ENCODE measurements at places on chromosomes 3 and 15.

DNA sequence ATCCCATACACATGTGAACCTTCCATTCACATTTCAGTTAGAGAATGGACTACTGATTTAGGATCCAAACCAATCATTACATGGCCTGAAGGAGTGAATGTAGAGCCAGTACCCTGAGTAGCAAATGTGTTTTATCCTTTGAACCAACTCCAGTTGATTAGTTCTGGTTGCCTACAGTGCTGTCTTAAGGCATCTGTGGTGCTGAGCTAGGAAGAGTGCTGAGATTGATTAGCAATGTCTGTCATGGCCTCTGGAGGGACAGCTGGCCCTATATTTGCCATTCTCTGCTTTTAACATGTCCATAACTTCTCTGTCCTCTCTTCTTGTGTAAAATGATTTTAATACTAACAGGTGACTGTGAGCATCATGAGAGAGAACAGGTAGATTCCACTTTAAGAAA, 11.1 kb downstream of the LRTM1 start:
- DNase-seq = no peak

GRCh38 chr3:4528320-4528719, 35.2 kb downstream of the ITPR1 start:
- no peak for DNase-seq

DNA sequence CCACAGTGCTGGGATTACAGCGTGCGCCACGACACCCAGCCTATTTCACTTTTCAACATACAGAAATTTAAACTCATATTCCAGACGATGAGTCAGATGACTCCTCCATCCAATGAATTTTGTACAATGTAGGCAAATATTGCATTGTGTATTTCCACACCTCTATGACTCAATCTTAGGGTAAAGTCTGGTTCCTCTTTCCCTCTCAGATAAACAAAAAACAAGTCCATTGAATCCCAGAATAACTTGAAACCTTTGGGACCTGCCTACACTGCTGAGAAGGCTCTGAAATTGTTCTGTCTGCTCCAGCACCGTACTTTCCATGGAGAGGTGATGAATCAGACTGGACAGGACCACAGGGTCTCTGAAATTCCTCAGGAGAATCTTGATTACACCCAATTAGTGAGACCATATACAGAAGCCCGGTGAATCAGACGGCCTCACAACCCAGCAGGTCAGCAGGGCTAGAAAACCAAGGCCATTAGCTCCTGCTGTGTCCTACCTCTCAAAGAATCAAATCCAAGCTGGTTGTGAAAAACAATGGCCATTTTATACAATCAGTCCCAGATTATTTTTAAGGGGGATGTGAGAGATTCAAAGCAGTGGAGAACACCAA, 112.6 kb downstream of the ERC2 start:
- DNase-seq = no peak

- no peak for DNase-seq
These were observed 14.2 kb upstream of the U2SURP start for GRCh38 chr3:142987080-142987700.

DNA sequence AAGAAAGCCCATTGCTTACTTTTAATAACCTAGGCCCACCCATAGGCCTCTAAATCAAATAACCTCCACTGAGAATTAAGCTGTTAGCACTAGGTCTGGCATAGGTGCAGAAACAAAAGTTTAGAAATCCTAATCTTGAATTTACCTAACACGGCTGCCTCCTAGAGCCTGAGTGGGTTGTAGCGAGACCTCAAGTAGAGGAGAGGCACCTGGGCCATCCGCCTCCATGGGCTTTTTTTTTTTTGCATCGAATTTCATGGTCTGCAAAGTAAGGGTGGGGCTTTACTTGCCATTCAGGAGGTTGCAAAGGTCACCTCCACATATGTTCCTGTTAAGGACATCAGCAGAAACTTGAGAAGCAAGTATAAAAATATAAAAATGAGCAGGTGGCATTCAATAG, 6.6 kb upstream of the TPM1 start:
- no peak for DNase-seq

GRCh38 chr3:11641683-11642430, 1.9 kb downstream of the VGLL4 start:
- peak; percentile 21 for DNase-seq

GRCh38 chr3:59386165-59386564, 336.3 kb upstream of the CFAP20DC start:
- no peak for DNase-seq

DNA sequence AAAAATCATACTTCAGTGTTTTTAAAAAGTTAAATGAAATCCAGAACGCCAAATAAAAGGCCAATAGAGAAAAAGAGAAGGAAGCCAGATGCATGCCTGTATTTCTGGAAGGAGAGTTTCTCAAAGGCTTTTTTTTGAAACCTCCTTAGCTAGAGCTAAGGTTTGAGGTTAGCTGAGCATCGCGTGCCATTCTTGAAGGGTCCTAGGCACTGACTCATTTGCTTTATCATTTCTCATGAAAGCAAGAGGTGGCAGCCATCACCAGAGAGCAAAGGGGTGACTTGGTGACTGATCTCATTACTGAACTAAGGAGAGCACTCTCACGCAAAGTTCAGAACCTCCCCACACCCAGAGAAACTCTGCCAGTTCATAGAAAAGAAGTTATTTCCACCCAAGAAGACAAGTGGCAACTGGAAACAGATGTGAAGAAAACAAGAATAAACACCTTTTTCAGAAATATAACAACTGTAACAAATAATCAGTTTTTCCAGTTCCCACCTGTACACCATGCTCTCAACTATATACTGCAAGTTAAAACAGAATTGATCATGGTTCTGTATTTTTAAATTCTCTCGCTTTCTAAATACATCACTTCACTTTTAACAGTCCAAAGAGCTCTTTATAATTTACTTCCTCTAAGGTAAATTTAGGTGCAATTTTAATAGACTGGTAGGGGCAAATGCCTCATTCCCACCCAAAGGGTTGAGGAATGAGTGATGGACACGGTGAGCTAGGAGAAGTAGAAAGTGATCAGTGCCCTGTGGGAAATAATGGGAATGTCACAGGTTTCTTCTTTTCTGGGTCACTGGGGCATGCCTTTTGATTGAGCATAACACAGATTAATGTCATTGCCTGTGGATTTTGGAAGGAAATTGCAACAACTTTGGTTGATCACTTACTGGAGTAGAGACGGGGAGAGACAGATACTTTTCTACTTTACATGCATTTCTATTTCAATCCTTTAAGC, 24.7 kb downstream of the GPR15 start:
- DNase-seq = peak; percentile 72

DNA sequence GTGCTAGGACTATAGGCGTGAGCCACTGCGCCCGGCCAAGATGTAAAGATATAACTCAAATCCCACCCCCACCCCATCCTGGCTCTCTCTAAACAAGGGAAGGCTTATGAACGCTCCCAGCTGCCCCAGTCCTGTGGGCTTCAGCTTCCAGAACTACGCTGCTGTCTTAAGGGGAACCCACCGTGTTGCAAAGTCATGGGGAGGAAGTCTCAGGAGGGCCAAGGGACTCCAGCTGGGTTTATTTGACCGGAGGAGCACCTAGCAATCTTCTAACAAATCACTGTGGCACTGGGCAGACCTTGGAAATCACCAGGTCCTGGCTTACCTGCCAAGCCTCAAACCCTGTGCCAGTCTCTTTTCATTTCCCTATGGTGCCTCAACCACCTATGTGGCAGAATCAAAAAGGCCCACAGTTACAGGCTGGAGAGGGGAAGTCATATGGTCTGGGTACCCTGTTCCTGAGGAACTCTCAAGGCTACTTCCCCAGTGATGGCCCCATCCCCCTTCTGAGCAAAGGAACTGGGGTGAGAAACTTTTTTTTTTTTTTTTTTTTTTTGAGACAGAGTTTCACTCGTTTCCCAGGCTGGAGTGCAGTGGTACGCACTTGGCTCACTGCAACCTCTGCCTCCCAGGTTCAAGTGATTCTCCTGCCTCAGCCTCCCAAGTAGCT, 83.4 kb downstream of the RBPMS2 start:
- DNase-seq = no peak

GRCh38 chr3:23762759-23763477, 42.8 kb upstream of the UBE2E1 start:
- DNase-seq = no peak

DNA sequence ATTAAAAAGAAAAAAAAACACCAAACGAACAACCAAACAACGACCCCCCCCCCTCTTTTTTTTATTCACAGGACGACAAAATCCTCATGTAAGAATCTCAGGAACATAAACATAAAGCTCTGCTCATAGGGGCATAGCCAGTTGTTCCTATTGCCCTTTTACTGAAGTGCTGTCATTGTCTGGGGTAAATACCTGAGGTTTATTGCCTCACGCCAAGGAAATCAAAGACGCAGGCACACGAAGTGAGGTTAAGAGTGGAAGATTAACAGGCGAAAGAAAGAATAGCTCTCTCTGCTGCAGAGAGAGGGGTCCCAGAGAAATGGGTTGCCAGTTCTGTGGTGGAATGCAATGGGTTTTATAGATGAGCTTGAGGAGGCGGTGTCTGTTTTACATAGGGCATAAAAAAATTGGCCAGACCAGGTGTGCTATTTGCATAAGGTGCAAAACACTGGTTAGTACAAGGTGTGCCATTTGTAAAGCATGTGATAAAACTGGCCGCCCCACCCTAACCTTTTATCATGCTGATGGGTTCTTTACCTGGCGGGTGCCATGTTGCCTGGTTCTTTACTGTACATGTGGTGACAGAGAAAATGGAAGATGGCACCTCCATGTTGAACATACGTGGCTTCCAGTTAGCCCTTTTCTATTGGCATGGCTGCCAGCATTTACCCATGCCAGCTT, 257.6 kb upstream of the ZPLD1 start:
- DNase-seq = no peak

GRCh38 chr15:86505951-86506350, 426.3 kb downstream of the AGBL1 start:
- DNase-seq = no peak

DNA sequence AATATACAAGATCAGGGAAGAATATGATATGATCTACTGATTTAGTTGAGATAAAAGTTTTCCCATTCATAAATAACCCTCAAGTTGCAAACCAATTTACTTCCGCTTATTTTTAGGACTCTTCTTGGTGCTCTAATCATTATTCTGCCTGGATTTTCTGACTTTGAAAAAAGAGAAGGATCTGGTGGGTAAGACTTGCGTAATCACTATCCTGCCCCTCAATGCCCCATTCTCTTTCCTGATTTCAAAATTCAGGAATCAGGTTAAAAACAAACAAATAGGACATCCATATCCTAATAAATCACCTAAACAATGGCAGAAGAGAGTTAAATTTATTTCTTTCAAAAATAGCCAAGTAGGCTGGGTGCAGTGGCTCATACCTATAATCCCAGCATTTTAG, 127.5 kb downstream of the CLASP2 start:
- DNase-seq = no peak

DNA sequence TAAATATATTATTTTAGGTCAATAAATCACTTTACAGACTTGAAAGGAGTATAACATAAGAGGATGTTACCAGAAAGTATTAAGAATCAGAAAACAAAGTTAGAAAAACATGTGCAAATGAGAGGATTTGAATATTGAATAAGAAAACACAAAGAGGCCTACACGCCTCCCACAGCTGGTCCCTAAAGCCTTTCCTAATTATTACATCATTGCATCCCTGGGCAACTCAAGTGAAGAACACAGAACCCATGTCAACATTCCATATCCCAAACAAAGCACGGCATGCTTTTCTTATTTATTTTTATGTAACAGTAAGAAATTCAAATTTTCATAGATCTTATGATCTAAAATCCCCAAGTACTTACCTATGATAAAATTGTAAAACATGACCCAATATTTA, 61.2 kb downstream of the HERC1 start:
- no peak for DNase-seq

GRCh38 chr15:100057281-100057680, 284.5 kb downstream of the ADAMTS17 start:
- no peak for DNase-seq

- DNase-seq = no peak
These were observed 54.2 kb upstream of the TMCO5A start for GRCh38 chr15:37880009-37880834.

DNA sequence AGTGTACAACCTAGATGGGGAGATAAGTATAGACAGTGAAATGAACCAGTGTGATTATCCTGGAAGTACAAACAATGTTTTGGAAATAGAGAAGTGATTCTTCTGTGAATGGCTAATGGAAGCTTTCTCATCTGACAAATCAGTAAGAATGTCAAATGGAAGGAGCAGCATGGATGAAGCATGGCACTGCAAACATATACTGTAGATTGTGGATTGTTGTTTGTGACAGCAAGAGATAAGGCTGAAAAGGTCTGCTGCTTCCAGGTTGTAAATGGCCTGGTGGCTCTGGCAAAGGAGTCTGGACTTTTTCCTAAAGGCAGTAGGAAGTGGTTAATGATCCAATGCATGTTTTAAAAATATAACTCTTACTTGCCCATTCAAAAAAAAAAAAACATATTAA, 71.3 kb downstream of the FBN1 start:
- DNase-seq = no peak

DNA sequence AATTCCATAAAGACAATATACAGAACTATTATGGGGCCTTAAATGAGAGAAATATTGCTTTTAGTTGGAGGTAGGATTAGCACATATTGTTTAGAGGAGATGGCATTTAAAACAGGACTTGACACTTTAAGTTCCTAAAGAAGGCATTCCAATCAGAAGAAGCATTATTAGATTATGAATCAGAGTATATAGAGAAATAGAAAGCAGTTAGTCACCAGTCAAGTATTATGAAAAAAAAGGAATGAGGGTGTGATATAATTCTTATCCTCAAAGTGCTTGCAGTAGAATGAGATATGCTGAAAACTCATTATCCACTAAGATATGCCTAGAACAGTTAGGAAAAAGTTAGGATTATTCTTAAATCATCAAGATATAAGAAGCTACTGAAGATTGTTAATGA, 456.2 kb downstream of the ZNF385D start:
- no peak for DNase-seq

DNA sequence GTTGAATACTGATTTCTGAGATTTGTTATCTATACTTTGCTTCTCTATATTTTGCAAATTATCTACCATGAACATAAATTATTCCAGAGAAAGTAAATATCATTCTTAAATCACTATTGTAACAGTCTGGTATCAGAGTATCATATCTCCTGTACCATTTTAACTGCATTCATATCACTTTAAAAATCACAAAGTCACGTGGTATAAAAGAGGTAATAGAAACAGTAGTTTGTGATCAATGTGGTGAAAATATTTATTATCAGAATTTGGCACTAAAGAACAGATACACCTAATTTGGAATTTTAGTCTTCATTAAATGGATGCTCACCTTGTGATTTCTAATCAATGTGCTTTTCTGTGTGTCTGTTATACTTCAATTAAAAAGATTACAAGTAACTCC, 47.8 kb downstream of the P3H2 start:
- DNase-seq = no peak
